ENCODE measurements at places on chromosomes 2 and 18.

DNA sequence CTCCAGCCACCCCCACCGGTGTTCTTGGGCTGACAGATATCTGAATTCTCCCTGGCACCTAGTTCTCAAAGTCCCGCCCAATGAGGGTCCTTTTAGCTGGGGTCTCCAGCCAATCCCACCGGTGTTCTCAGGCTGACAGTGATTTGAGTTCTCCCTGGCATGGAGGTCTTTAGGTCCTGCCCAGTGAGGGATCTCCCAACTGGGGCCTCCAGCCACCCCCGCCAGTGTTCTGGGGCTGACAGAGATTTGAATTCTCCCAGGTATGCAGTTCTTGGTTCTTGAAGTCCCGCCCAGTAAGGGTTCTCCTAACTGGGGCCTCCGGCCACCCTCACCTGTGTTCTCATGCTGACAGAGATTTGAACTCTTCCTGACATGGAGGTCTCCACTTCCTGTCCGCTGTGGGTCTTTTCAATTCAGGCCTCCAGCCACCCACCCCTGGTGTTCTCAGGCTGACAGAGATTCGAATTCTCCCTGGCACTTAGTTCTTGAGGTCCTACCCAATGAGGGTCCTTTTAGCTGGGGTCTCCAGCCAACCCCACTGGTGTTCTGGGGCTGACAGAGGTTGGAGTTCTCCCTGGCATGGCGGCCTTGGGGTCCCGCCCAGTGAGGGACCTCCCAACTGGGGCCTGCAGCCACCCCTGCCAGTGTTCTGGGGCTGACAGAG, 154.6 kb downstream of the ANKRD36 start:
- no peak for DNase-seq

DNA sequence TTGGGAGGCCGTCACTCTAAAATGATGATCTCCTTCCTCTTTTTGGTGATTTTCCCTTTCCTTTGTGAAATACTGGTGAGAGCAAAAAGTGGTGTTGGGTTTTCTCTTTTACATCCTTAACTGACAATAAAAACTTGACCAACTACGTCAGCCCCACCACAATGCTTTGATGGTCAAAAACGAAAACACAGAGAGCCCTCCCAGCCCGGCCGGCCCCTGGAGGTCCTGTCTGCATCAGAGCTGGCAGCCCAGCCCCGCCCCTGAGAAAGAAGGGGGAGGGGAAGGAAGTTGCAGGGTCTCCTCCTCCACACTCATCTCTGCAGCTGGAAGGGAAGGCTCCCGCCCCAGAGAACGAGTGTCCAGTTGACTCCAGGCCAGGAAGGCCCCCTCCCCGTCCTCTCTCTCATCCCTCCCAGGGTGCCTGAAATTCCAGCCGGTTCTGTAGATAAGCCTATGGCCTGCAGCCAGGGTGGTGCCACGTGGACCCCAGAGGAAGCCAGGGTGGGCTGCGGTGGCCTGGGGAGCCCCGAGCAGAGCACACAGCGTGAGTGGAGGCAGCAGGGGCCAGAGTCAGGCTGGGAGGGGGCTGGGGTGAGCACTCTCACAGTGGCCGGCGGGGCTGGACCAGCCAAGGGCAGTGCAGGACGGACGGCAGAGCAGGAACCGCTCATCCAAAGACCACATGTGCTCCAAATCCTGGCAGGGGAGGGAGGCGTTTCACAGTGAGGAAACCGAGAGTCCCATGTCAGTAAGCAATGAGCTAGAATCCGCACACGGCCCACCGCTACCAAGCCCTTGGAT, 19.8 kb downstream of the BIN1 start:
- DNase-seq, result no peak

- peak; percentile 52 for DNase-seq
Measured at GRCh38 chr18:43800584-43800983, 523.3 kb upstream of the SYT4 start.

GRCh38 chr2:36613801-36614200, 15.8 kb upstream of the FEZ2 start:
- DNase-seq, result no peak

GRCh38 chr2:84908948-84909713, 3.7 kb downstream of the TMSB10 start:
- no peak for DNase-seq

DNA sequence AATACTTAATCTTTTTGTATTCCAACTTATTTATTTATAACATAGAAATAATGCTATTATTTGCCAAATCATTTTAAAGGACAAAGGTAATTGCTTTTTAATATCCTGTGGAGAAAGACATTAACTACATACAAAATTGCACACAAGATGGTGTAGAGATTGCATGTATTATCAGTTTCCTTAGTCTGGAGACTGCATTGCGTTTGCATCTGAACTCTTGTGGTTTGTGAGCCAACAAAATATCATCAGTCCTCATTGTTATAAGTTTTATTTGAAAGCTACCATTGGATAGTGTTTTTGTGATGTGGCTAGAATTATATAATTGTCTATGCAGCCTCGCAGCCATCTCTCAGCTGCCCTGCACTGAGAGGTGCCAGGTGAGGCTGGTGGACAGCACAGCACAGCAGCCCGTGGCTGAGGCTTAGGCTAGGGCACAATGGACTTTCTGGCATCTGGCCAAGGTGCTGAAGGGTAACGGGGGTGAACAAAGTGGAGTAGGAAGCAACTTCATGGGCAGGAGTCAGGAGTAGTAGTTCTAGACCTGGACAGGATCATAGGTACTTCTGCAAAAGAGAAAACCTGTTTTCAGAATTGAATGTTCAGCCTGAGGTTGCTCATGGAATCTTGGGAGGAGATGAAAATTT, 15.1 kb downstream of the RASGRP3 start:
- no peak for DNase-seq

DNA sequence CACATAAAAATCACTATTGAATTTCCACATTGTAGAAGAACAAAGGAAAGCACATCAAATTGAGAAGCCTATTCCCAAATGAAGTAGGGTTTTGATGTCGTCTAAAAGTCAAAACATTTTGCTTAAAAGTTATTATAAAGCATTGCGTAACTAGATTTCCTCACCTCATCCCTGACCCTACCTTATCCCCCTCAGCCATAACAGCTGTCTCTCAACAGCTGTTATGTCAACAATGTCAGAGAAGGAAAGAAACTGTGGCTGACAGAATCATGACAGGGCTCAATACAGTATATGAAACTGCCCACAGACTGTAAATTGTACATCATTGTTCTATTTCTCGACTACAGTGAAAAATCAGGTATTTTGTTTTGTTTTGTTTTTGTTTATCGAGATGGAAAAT, 63.0 kb upstream of the ACVR1C start:
- no peak for DNase-seq

DNA sequence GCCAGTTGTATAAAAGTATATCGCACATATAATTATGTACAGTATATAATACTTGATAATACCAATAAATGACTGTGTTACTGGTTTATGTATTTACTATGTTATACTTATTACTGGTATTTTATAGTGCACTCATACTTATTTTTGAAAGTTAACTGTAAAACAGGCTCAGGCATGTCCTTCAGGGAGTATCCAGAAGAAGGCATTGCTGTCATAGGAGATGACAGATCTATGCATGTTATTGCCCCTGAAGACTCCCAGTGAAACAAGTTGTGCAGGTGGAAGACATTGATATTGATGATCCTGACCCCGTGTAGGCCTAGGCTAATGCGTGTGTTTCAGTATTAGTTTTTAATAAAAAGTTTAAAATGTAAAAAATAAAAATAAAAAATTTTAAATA, 20.3 kb upstream of the ASXL3 start:
- no peak for DNase-seq

- DNase-seq, result no peak
Measured at GRCh38 chr2:38248255-38248654, 128.8 kb downstream of the ATL2 start.

GRCh38 chr2:228023619-228024018, 152.2 kb downstream of the DAW1 start:
- no peak for DNase-seq

DNA sequence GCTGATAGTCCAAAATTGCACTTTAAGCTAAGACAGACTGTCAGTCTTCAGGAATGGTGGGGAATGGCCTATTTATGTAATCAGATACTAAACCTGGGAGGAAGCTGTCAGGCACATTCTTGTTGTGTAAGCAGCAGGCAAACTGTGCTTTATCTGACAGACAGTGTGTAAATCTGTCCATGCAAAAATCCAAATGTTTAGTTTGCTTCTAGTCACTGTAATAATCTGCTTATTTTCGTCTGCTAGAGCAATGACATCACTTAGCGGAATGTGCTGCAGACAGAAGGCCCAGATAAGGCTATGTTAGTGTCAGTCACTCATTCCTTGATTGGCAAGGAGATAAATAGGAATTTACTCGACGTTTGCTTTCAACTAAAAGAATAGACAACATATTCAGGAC, 263.5 kb downstream of the ZNF407 start:
- no peak for DNase-seq

- DNase-seq, result no peak
Measured at GRCh38 chr2:26757873-26758789, 6.0 kb upstream of the SLC35F6 start.

GRCh38 chr2:145484448-145485097, 964.7 kb upstream of the ZEB2 start:
- no peak for DNase-seq

- no peak for DNase-seq
Measured at GRCh38 chr2:27170581-27171337, 22.0 kb downstream of the TCF23 start.

DNA sequence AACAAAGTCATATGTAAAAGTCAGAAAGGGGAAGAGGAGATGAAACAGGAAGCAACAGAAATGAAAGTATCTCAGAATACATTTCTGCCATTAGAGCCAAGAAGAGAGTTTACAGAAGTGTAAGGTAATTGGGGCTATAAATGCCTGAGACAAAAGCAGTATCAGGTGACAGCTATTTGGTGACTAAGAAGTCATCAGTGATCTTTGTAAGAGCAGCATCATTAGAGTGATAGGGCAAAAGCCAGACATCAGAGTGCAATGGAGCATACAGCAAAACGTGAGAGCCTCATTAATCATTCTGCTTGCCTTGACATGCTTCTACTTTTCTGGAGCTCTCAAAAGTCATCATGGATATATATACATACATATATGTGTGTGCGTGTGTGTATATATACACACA, 804.7 kb upstream of the PIK3C3 start:
- DNase-seq, result no peak
